ENCODE measurements at places on chromosomes 7 and 10.

- no peak for DNase-seq
These were observed 50.9 kb downstream of the APBB1IP start for GRCh38 chr10:26489081-26489480.

GRCh38 chr7:19080093-19080492 lies 37.3 kb downstream of the TWIST1 start:
- DNase-seq = no peak

DNA sequence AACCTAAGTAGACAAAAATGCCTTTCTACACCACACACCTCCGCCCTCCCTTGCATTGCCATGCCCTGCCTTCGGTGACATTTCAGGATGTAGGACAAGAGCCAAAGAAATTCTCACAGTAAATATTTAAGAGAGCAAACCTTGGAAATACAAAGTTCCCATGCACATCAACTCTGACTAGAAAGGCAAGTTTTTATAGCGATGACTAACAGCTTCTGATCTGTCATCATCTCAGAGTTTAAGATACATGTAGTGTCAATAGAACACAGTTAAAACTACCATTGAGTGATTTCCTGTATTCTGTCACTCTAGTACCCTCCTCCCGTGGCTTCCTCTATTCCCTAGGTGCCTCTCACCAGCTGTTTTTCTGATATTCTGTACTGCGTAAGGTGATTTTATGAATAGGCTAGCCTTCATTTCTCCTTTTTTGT lies 20.7 kb downstream of the SLC16A9 start:
- DNase-seq = no peak

GRCh38 chr7:4279216-4279615 lies 402.9 kb upstream of the FOXK1 start:
- DNase-seq = no peak

GRCh38 chr10:91541481-91541880 lies 91.4 kb downstream of the PPP1R3C start:
- DNase-seq = no peak
